Amniotic stem cell (primary cell): ENCODE measurements at places on chromosomes 5 and 9.

DNA sequence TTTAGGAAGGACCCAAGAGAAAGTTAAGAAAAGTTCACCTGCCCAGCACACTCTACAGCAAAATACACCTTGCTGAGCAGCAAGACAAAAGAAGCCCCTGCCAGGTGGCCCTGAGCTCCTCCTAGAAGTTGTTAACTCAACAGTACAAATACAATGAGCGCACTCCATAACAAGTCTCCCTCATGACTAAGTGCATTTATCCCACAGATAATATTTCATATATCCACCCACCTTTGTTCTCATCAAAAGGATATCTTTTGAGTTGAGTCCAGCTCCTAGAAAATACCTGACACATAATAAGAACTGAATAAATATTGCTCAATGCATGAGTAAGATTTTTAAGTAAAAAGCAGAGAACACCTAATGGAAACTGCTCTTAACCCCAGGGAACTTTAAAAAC is 73.3 kb downstream of the ABCA1 start:
- no peak for DNase-seq

GRCh38 chr9:12863618-12864017 is 88.8 kb downstream of the LURAP1L start:
- DNase-seq = no peak

DNA sequence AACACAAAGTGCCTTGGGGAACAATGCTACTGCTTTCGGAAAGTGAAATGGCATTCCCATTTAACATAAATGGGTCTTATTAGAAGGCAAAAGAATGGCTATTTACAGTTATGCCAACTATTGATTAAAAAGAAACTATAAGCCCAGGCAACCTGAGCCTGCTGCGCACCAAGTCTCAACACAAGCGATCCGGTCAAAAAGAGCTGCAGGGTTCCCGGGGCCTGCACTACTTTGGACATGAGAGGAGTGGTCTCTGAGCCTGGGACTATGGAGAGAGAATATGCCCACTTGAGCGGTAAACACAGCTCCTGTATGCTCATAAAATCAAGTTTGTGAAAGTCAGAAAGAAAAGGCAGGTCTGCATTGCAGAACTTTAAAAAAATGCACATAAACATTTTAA is 660.7 kb downstream of the EFNA5 start:
- no peak for DNase-seq

- DNase-seq = no peak
Observed at GRCh38 chr9:105141976-105142250, 102.5 kb upstream of the SLC44A1 start.

DNA sequence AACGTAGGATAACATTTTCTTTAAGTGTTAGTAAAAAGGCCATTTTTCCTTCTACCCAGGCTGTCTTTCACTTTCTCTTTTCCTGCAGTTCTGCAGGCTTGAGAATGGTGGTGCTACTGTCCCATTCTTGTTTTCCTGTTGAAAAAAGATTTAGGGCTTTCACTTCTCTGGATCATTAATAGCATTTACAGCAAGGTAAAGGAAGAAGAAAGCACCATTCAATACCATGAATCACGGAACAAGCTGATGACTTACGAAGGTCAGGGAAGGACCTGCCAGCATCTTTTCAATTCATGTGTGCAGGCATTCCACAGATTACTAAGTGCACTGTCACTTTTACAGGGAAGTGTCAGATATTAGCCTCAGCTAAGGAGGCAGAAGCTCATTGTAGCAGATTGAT is 292.8 kb downstream of the YTHDC2 start:
- no peak for DNase-seq

DNA sequence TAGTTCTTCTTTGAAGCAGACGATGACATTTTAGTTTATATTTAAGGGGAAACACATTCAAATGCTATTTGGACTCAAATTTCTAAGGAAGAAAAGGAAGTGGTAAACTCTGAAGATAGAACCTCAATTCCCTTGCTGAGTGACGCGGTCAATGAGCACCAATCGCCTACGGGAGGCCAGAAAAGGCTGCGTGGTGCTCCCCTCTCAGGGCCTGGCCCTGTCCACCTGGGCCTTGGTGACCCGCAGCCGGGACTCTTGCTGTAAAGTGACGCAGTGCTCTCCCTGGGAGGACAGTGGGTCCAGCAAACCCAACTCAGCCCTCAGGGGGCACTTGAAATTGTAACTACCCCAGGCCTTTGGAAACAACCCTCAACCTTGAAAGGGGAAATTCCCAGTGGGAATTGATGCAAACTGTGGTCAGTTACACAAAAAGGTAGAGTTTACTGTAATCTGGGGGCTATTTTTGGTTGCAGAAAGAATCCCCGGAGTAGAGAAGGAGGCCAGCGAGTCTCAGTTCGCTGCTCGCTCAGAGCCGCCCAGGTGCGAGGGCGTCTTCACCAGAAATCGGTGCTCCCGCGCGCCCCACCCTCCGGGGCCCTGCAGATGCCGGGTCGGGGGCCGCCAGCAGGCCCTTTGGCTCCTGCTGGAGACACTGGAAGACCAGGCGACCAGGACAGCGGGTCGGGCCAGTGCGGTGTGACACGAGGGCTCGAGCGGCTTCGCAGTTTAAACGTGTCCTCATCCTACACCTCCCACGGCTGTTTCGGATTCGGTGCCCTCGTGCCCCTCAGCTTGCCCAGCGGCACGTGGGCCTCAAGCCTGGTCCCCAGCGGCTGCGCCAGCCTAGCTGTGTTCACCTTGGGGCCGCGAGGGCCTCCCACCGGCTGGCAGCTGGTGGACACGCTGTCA is 1.4 kb upstream of the ANKRD33B start:
- no peak for DNase-seq

- DNase-seq = no peak
Observed at GRCh38 chr5:168198359-168198758, 93.1 kb upstream of the WWC1 start.

GRCh38 chr5:114407783-114408182 is 45.9 kb downstream of the KCNN2 start:
- DNase-seq = no peak

DNA sequence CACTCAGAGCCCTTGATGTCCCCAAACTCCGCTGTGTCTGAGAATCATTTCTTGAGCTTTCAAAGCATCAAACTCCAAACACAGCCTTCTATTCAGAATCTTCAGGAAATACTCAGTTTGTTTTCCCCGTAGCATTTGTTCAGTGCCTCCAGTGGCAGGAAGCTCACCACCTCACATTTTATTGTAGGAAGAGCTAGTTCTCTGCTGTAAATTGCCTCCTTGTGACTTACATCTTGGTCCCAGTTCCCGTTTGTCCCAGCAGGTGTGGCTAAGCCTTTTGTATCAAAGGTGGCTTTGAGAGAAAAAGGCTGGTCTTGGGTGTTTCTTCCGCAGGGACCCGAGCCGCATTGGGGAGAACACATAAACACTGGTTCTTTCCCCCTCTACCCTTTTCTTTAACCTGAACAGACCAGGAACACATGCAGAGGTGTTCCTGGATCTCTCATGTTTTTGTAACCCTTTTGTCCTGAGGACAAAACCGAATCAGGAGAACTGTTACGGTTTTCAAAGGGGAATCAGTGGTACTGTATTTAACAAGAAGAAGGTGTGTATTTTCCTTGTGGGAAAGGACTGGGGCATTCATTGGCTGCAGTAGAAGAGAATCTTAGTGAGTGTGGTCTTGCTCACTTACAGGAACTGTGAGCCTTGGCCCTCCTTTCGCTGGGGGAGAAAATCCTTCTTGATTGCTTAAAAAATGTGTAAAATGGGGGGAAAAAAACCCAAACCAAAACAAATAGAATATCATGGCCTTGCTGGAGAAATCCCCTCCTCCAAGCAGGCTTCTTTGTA is 1.9 kb downstream of the OSMR start:
- DNase-seq = no peak

GRCh38 chr5:33841891-33842290 is 49.9 kb downstream of the ADAMTS12 start:
- DNase-seq = no peak

- no peak for DNase-seq
Observed at GRCh38 chr5:161150441-161150988, 298.5 kb upstream of the ATP10B start.

DNA sequence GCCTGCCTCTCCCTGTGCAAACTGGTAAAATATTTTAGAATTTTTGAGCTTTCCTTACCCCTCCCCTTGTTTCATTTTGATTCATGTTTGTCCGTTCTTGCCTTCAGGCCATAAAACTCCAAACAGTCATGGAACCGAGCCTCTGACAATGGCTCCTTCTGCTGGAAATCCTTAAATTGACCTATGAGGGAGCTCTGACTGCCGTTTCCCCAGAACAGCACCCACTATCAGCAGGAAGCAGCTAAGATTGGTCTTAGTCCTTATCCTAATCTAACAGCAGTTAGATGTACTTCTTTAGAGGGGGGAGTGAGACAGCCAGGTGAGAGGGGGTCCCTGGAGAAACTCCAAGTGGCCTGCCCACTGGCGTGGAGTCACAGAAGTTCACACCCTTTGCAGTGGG is 106.7 kb downstream of the FAM174A start:
- no peak for DNase-seq
